Airway epithelial cell (primary cell): ENCODE measurements at places on chromosomes 13 and 19. TPM values are rescaled to one million over a fixed set of nuclear protein-coding genes. Genes with fewer than 3 reads are reported as not detected.

Gene CEACAM16
- total RNA-seq: not detected in 2 replicates

Gene ZNF69
- 0.63 and 1.1 TPM in 2 replicates for total RNA-seq

Gene ADAMTSL5
- total RNA-seq: 3.7 and 5.2 TPM in 2 replicates

Gene SYCN
- total RNA-seq: not detected in 2 replicates

Gene PDX1
- not detected in 2 replicates for total RNA-seq

Gene ATP11A
- total RNA-seq: 4.8 and 8.9 TPM in 2 replicates

Gene PRSS57
- total RNA-seq: not detected in 2 replicates

Gene RFX1
- total RNA-seq: 4.2 and 5.6 TPM in 2 replicates

Gene FOSB
- total RNA-seq: 17.5 and 19.0 TPM in 2 replicates

Gene AMH
- 0.35 and 2.1 TPM in 2 replicates for total RNA-seq

Gene ZNF547
- 0.56 and 2.6 TPM in 2 replicates for total RNA-seq

Gene USE1
- total RNA-seq: 13.2 and 13.3 TPM in 2 replicates

Gene CYP4F11
- not detected in 2 replicates for total RNA-seq

Gene RYR1
- 0.14 and 0.35 TPM in 2 replicates for total RNA-seq

Gene ELOF1
- 57.1 and 59.6 TPM in 2 replicates for total RNA-seq

Gene SLITRK5
- 0.07 and 0.09 TPM in 2 replicates for total RNA-seq

Gene TTC9B
- not detected in 2 replicates for total RNA-seq

Gene CCNA1
- 10.0 and 11.1 TPM in 2 replicates for total RNA-seq

Gene CNMD
- total RNA-seq: not detected in 2 replicates

Gene PIAS4
- total RNA-seq: 20.8 and 21.8 TPM in 2 replicates

Gene TGFB1
- 22.7 and 29.6 TPM in 2 replicates for total RNA-seq
